ENCODE measurements at places on chromosomes 5 and 9.

- DNase-seq: no peak
Measured at GRCh38 chr9:10134266-10134665, 478.5 kb downstream of the PTPRD start.

DNA sequence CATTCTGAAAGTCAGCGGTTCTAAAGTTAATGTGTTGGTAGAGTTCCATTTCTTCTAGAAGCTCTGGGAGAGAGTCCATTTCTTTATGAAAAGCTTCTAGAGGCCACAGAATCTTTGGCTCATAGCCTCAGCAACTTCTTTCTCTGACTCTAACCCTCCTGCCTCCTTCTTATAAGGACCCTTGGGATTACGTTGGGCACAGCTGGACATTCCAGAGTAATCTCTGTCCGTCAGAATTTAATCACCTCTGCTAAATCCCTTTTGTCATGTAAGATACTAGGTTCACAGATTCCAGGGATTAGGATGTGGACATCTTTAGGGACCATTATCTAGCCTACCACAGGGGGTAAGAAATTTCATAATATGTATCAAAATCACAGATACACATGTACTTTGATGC lies 22.6 kb upstream of the ANKDD1B start:
- DNase-seq: no peak

DNA sequence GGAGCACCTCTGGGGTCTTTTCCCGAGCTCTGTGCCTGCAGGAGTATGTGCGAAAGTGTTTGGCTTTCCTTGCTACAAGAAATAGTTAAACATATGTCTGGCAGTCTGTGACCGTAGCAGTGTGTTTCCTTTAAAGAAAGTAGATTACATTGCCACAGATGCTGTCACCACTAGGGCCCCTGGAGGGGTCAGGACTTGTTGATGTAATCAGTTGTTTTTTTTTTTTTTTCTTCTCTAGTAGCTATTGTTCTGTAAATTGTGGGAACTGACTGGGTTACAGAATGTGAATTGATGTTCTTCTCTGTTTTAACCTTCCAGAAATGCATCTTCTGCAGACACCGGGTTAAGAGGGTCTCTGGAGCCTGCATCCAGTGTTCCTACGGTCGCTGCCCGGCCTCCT lies 345.6 kb downstream of the KDM4C start:
- peak; percentile 39 for DNase-seq

GRCh38 chr9:102507044-102507687 lies 488.0 kb upstream of the CYLC2 start:
- peak; percentile 3 for DNase-seq

GRCh38 chr5:39758426-39758825 lies 333.6 kb upstream of the DAB2 start:
- DNase-seq: no peak

DNA sequence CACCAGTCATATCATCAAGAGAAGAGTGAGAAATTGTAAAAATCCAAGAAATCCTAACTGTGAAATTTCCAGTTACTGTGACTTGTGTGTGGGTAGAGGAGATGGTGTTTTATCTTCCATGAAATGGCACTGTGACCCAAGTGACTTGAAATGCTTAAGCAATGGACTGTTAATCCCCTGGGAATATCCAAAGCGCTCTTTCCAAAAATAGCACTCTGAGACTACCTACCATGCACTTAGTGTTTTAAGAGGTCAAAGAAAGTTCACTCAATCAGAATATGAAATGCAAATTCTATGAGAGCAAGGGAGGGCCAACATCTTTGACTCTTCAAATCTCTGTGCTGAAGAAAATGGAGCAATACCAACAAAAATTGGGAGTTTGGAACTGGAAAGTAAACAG lies 244.0 kb downstream of the GABRB2 start:
- DNase-seq: peak; percentile 58

DNA sequence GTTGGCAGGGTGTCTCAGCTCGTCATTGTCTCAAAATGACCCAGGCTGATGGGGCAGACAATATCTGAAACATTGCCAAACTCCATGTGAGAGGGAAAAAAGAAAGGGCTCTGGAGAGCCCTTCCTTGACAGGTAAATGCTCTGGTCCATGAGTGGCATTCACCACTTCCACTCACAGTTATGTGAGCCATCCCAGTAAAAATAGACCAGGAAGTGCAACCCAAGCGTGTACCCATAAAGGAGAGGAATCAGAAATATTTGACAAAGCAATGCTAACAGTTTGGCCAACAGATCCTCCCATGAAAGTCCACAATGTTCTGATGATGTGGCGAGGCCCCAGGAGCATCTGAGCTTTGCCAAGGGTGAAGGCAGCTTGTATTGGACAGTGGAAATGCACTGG lies 49.4 kb downstream of the ASTN2 start:
- DNase-seq: no peak

DNA sequence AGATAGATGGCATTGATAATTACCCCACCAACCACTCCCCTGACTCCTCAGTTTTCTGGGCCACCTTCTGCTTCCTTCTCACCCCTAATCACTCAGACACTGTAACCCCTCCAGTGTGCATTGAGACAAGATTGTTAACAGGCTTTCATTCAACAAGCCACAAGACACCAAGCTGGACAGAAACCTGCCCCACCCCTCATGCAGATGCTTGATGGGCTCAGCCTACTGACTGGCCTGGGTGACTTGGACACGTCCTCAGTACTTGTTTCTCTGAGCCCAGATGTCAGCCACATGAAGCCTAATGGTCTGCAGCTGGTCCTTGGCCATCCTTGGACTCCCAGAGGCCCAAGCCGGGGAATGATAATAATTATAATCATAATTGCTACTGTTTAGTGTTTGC lies 71.4 kb upstream of the SMIM23 start:
- no peak for DNase-seq

DNA sequence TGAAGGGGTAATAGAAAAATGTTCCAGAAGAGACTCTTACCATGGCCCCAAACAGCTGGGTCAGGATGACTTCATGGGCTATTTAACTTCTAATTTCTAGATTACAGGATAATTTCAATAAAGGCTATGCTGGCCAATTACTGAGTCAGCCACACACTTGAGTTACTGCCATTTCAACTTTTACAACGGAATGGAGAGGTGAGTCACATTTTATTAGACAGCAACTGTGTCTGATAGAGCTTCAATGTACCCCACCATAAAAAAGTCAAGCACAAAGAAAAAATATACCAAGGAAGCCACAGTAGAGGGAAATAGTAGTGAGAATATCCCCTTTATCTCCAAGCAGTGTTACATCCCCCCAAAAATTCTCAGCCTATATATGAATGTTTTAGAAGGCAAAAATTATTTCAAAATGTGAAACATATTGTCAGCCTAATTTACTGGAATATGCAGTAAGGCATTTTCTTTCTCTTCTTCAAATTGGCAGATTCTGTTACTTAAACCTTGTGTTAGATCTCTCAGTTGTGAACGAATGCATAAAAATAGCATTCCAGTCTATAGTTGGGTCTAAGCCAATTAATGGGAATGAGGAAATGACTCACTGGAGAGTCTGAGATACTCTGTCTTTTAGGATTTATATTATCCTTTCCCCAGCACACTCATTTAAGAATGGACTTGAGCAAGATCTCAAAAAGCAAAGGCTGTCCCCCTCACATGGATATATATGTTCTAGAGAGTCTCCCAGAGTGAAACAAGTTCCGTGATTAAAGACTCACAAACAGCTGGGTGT lies 47.1 kb upstream of the RAI14 start:
- DNase-seq: no peak

DNA sequence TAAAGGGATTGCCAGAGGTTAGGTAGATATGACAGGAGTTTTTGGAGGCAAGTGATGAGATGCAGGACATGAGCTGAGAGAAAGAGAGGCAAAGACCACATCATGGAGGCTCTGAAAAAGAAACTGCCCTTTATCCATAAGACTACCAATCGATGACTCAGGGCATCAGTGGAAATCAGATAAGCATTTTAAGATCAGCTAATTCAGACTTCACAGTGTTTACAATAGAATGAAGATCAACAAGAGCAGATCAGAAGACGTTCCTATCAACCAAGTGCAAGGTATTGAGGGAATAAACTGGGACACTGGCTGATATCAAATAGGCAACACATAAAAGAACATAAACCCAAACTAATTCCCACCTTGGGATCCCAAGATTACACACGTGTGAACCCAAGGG lies 227.2 kb downstream of the SLCO4C1 start:
- no peak for DNase-seq

GRCh38 chr5:132834057-132834456 lies 3.6 kb upstream of the SHROOM1 start:
- DNase-seq: no peak

GRCh38 chr9:93592643-93593021 lies 16.2 kb downstream of the PHF2 start:
- no peak for DNase-seq

DNA sequence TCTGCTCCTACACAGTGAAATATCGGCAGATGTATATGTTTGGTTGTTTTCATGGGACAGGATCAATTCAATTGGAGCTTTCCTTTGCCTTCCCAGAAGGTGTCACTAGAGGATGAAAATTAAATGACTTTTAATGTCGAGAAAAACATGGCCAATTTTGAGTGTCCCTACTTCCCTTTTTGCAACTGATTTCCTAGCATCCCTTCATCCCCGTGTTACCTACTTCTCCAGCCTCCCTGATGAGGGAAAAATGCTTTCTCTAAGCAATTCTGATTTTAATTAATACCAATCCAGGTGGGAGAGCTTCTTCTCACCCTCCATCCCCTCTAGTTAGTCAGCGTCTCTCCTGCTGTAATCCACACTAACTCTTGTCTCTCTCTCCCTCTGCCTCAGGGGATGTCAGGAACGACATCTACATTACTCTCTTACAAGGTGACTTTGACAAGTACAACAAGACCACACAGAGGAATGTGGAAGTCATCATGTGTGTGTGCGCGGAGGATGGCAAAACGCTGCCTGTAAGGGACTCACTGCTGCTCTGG lies 64.9 kb downstream of the DOCK2 start:
- no peak for DNase-seq

- DNase-seq: no peak
Measured at GRCh38 chr5:75510417-75510835, 1.0 kb downstream of the CERT1 start.

- no peak for DNase-seq
Measured at GRCh38 chr9:98010445-98010844, 27.3 kb downstream of the ANP32B start.

- no peak for DNase-seq
Measured at GRCh38 chr5:73497497-73498056, 665 bp upstream of the BTF3 start.

DNA sequence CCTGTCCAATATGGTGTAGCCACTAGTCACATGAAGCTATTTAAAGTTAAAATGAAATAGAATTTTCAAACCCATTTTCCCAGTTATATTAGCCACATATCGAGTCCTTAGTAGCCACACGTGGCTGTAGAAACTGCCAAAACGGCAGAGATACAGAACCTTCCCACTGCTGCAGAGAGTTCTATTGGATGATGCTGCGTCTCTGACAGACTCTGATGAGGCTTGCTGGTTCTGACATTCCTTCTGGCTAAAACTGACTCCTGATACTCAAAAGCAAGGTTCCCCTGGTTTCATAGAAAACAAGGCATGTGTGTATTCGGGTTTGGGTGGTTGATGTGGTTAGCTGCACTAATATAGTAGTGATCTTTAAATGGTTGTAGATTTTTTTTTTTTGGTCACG lies 91.5 kb downstream of the TLE4 start:
- DNase-seq: no peak

DNA sequence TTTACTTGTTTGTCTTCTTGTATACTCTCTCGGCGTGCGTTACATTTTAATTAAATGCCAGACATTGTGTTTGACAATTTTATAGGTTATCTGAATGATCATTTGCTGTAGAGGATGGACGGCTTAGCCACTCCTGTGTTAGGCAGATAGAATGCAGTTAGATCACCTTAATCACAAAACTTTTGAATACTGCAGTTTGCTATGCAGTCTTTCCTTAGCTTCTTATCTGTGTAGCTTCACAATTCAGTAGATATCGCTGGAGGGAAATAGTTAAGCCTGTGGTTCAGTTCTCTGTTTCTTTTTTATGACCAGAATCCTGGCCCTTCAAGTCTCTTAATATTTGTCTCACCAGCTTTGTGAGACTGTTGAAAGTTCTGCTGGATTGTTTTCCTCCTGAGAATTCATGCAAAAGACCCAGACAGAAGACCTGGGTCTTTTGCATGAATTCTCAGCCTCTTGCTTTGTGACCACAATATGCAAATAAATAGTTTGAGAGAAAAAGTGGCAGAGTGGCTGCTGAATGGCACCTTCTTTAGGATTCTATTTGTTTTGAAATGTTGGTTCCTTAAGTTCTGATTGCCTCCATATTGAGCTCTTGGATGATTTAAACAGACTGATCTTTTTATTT lies 40.2 kb downstream of the RASA1 start:
- no peak for DNase-seq

GRCh38 chr5:25327172-25327571 lies 682.4 kb upstream of the CDH10 start:
- no peak for DNase-seq

DNA sequence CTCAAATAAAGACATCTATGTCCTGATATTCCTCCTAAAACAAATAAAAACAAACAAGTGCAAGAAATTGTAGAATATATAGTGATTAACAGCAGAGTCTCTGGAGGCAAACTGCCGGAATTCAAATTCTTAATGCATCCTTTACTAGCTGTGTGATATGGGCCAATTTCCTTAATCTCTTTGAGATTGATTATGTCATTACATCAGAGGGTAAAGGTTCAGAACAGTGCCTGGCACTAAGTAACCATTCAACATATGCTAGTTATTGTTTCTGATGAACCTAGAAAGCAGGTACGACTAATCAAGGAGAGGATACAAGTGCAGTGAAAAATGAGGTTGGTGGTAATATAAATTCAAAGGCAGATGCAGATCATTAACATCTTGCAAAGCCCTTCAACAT lies 81.1 kb upstream of the ADAMTS19 start:
- DNase-seq: no peak

GRCh38 chr5:139755892-139756671 lies 39.5 kb upstream of the PSD2 start:
- peak; percentile 90 for DNase-seq

DNA sequence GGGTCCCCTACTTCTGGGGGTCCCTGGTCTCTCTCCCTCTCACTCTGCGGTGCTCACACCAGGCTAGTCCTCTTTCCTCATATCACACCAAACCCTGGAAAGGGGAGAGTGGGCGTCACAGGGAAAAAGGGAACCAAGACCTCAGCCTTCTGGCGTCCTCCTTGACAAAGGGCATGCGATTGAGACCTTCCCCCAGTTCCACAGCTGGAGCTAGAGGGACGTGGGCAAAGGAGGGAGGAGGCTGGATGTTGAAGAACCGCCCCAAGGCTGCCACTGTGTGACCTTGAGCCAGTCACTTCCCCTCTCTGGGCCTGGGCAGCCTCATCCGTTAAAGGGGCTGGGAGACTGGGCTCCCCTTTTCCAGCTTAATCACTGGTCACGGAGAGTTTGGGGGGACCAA lies 18.5 kb upstream of the TOR2A start:
- no peak for DNase-seq

DNA sequence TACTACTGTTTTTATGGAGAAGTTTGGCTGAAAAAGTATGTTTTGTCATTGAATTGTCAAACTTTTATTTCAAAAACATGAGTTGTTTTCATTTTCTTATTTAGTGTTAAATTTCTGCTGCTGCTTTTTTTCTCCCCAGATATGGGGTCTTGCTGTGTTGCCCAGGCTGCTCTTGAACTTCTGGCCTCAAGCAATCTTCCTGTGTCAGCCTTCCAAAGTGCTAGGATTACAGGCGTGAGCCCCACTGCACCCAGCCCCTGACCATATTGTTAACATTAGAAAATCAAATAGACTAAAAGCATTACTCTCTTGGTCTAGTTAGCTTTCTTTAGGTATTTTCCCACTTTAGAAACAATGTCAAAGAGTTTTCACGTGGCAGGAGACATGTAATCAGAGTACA lies 215.3 kb downstream of the KDM4C start:
- DNase-seq: no peak
